Epithelial cell of proximal tubule (primary cell): ENCODE measurements at places on chromosomes 1 and 21. TPM values are rescaled to one million over a fixed set of nuclear protein-coding genes. Genes with fewer than 3 reads are reported as not detected.

- no peak for DNase-seq
Observed at GRCh38 chr1:225881959-225882693, at the start of gene TMEM63A. TMEM63A (minus strand) TSS chr1:225882380; CDS start chr1:225877580, 4,800 bp downstream.

DNA sequence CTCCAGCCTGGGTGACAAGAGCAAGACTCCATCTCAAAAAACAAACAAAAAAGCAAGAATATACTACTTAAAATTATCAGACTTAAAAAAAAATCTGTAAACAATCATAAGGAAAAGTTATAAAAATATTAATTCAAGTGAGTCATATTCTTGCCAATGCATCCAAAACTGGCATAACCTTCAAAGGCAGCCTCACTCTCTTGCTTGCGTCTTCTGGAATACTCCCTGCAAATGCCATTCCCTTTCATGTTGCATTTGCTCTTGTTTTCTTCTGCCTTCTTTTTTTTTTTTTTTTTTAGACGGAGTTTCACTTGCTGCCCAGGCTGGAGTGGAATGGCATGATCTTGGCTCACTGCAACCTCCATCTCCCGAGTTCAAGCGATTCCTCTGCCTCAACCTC lies 32.2 kb upstream of the ZBTB8A start:
- no peak for DNase-seq

DNA sequence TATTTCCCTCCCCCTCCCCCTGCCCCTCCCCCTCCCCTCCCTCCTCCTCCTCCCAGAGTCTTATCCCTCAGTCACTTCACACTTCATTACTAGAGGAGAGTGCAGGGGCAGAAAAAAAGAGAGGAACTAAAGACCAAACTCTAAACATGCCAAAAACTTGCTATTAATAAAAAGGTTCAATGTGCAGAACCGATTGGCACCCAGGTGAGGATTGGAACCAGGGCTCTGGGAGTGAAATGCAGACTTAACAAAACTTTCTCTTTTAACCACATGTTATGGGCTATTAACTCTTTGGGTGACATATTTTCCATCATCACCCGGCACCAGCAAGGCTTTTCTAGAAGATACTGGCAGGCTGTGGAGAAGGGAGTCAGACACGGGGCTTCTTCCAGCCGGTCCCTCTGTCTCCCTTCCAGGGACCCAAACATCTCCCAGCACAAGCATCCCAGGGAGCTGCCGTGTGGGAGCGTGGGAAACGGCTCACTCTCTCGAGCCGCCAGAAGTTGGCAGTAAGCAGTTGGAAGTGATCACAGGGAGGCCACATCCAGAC lies 13.6 kb downstream of the NID1 start:
- DNase-seq, result no peak

- no peak for DNase-seq
Observed at GRCh38 chr1:230970432-230970831, 8.2 kb downstream of the TTC13 start.

GRCh38 chr1:214510914-214511638 lies 40.3 kb downstream of the PTPN14 start:
- DNase-seq, result no peak

GRCh38 chr21:14956807-14957206 lies 108.0 kb downstream of the NRIP1 start:
- DNase-seq, result no peak

DNA sequence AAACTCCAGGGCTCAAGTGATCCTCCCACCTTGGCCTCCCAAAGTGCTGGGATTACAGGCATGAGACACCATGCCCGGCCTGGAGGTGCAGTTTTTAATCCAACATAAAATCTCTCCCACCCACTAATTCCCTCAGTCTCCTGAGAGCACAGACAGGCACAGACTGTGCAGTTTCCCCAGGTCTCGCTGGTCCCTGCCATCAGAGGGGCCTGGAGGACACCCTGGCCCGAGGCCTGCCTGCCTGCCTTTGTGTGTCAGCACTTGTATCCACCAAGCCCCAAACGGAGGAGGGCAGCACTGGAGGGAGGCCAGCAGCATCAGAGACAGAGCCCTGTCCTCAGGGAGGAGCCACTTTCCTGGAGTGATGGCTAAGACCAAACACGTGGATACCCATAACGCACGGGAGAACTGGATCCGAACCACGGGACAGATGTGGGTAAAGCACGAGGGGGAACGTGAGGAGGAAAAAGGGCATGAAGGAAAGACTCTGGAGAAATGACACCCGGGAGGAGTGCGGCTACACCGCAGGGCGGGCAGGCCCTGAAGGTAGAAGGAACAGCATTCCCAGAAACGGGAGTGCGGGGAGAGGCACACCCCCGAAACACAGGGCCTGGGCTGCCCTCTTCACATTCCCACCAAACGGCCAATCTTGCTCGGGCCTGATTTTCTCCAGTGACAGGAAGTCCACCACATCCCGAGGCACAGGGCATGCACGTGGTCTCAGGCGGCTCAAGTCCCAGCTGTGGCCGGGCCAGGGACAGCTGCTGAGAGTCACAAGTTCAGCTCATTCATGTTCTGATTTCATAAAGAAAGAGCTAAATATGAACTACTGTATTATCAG lies 29.7 kb downstream of the NPHP4 start:
- no peak for DNase-seq

DNA sequence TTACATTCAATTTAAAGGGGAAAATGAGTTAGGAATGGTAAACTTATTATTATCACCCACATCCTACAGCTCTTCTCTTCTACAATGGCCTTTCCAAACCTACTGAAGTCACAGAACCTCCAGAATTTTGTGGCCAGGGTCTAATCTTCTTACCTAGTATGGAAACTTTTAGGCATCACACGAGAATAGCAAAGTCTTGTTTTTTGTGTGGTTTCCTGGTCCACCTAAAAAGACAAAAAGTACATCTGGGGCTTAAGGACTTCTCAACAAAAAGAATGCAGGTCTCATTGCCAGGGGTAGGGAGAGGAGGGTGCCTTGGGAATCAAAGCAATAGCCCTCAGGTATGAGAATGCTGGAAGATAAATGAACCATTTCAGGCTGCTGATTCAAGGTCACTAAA lies 345.3 kb downstream of the LMX1A start:
- DNase-seq, result no peak

GRCh38 chr1:115506518-115506917 lies 135.3 kb upstream of the VANGL1 start:
- DNase-seq, result no peak

DNA sequence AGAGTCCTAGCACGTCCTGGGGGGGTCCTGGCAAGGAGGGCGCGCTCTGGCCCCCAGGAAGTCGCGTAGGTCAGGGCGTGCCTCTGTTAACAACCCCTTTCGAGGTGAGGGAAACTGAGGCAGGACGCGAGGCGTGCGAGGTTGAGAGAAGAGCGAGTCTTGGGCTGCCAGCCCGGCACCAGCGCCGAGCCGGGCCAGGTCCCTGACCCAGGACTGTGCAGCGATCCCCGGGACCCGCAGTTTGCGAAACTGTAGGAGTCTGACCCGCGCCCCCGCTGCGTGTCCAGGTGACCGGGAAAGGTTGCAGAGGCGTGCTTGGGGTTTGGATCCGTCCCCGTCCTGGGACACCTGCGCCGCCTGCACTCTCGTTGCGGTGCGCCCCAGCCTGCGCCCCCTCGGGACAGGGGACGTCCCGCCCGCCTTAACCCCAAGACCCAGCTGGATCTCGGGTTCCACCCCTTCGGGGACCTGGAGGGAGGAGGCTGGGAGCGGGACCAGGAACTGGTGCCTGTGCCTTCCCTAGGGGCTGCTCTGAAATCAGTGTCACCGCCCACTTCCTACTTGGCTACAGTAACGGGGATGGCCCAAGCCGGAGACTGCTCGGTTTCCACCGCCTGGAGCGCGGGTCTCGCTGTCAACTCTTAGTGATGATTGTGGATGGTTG lies 493 bp downstream of the DISC1 start:
- no peak for DNase-seq

GRCh38 chr1:99731384-99731783 lies 35.1 kb downstream of the FRRS1 start:
- no peak for DNase-seq

DNA sequence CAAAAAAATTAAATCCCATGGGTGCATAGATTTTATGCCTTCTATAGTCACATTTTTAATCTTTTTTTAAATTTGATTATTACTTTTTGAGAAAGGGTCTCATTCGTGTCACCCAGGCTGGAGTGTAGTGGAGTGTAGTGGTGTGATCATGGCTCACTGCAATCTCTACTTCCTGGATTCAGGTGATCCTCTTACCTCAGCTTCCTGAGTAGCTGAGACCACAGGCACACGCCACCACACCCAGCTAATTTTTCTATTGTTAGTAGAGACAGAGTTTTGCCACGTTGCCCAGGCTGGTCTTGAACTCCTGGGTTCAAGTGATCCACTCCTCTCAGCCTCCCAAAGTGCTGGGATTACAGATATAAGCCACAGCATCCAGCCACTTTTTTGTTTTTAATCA lies 10.4 kb downstream of the CBR3 start:
- DNase-seq, result no peak

DNA sequence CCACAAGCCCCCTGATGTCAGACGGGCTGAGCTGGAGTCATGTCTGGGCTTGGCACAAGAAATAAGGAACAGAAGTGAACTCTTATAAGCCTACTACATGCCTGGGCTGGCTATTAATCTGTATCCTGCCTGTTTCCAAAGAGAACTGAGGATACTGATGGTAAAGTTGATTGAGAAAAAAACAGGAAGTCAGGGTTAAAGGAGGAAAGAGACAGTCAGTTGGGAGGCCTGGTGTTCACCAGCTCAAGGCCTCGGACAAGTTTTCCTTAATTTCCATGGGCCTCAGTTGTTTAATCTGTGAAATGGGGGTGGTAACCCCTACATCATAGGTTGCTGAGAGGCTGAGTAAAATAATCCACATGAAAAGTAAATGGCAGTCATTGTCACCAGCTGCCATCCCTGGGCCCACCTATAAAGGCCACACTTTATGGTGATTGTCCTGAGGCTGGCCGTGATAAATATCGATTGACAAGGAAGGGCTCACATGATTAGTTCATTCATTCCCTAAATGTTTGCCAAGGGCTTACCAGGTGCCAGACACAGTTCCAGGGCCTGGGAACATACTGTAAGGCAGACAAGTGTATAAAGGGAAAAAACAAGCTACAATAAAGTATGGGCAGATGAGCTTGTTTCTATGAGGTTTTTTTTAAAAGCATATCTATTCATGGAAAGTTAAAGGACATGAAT lies 2.8 kb downstream of the ALDH4A1 start:
- no peak for DNase-seq

GRCh38 chr1:3584915-3585314 lies 26.4 kb downstream of the MEGF6 start:
- DNase-seq, result no peak

GRCh38 chr1:202701200-202701599 lies 9.1 kb downstream of the SYT2 start:
- no peak for DNase-seq

DNA sequence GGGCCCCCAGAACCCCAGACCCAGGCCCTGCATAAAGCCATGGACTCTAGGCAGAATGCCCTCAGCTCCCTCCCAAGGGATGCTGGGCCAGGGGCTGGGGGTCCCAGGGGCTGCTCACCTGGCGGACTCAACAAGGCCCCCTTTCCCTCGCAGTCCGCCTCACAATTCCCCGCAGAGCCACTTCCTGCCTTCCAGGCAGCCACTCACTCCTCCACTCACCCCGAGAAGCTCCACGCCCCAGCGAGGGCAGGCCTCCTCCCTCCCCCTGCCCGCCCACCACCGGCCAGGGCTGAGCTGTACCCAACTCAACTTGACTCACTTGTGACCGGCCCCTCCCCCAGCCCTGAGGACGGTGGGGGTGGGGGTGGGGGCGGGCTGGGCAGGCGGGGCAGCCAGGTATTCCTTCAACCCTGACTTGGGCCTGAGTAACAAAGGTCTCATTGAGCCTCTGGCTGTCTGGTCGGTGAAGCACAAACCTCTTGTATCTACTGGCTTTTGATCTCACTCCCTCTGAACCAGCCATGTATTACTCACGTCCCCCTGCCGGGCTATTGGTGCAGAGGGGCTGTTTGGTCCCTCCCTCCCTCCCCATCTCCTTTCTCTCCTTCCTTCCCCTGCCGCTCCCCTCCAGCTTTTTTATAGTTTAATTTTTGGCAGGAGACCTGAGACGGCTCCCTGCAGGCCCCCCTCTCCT lies 5.9 kb downstream of the BLACAT1 start:
- peak; percentile 66 for DNase-seq

DNA sequence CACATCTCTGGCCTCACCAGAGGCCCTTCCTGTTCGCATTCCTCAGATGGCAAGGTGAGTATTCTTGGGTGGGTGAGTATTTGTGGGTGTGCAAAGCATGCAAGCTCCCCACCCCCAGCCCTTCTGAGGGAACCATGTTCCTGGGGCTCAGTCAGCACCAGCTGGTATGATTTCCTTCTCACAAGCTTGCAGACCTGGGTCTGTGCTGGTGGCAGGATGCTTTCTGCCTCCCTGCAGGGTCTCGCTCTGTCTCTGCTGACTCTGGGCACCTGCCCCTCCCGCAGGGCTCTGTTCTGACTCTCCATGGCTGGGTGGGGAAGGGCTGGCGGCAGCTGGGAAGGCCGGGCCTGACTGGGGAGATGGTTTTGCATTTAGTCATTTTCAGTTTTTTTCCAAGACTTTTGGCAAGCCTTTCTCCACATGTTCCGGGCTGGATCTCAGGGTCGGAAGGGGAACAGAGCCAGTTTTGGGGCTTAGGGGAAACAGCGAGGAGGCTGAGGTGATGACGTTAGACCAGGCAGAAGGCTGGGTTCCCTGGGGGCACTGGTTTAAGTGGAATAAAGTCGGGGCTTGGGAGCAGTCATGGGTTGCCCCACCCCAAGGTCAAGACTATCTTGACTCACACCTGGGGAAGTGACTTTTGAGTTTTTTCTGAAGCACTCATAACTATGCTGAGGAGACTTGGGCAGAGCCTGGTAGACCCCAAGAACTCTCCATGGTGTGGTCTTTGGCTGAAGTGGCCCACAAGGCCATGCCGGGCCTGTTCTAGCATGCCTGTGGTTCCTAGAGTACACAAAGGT lies 6.2 kb downstream of the RASSF5 start:
- no peak for DNase-seq

NPHS2 gene
- total RNA-seq, result not detected in 2 replicates

NBPF19 gene
- total RNA-seq, result 3.4 and 4.5 TPM in 2 replicates

SYNJ1 gene
- total RNA-seq, result 1.1 and 2.5 TPM in 2 replicates

HCRTR1 gene
- not detected in 2 replicates for total RNA-seq

ELAVL4 gene
- total RNA-seq, result 1.2 TPM in 1 of 2 replicates, not detected in the other

KCNK1 gene
- total RNA-seq, result 6.1 and 9.8 TPM in 2 replicates

KRTAP11-1 gene
- total RNA-seq, result not detected in 2 replicates

LCE2B gene
- total RNA-seq, result not detected in 2 replicates

KCNT2 gene
- total RNA-seq, result 0.80 and 1.7 TPM in 2 replicates

SAMSN1 gene
- 0.07 TPM in 1 of 2 replicates, not detected in the other for total RNA-seq

RGS7 gene
- 0.06 and 0.51 TPM in 2 replicates for total RNA-seq

OR2AK2 gene
- not detected in 2 replicates for total RNA-seq

CAMK1G gene
- 0.23 TPM in 1 of 2 replicates, not detected in the other for total RNA-seq

DTL gene
- total RNA-seq, result 17.6 and 31.5 TPM in 2 replicates

AADACL4 gene
- not detected in 2 replicates for total RNA-seq

DAB1 gene
- under 0.01 TPM in 1 of 2 replicates, not detected in the other for total RNA-seq

OR2M7 gene
- not detected in 2 replicates for total RNA-seq

DNM3 gene
- total RNA-seq, result 1.8 and 2.5 TPM in 2 replicates
